Stimulated activated CD8-positive, alpha-beta memory T cell treated with anti-CD3 and anti-CD28 coated beads, Interleukin-12 subunit alpha, Interleukin-12 subunit beta, amount 100 ng/mL, for 1 hour (primary cell): ENCODE measurements at places on chromosomes 11 and 22.

DNA sequence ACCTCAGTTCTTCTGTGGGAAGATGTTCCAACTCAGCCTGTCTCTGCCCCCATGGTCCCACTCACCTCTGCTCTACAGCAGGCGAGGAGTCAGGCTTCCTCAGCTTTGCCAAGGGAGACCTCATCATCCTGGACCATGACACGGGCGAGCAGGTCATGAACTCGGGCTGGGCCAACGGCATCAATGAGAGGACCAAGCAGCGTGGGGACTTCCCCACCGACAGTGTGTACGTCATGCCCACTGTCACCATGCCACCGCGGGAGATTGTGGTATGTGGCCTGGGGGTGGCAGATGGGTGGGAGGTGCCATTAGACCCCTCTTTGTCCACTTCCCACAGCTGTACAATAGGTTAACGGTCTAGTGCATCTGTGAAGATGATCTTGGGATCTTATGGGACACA, 73.3 kb downstream of the MYO7A start:
- no peak for DNase-seq

- no peak for DNase-seq
Observed at GRCh38 chr11:79686703-79687419, 246.0 kb upstream of the TENM4 start.

DNA sequence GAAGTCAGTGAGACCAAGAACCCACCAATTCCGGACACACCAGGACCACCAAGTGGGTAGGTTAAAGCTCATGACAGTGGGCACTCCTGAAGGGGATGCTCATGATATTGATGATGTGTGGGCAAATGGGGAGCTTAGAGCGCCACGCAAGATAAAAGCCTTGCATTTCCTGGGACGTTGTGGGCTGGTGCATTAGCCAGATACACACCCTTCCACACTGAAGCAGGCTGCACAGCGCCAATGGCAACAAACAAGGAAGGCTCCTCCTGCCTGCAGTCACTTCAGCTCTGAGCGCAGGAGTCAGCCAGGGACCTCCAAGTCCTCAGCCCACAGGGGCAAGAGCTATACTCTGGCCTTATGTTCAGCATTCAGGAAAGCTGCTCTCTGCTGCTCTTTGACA, 20.6 kb downstream of the TMEM218 start:
- no peak for DNase-seq

DNA sequence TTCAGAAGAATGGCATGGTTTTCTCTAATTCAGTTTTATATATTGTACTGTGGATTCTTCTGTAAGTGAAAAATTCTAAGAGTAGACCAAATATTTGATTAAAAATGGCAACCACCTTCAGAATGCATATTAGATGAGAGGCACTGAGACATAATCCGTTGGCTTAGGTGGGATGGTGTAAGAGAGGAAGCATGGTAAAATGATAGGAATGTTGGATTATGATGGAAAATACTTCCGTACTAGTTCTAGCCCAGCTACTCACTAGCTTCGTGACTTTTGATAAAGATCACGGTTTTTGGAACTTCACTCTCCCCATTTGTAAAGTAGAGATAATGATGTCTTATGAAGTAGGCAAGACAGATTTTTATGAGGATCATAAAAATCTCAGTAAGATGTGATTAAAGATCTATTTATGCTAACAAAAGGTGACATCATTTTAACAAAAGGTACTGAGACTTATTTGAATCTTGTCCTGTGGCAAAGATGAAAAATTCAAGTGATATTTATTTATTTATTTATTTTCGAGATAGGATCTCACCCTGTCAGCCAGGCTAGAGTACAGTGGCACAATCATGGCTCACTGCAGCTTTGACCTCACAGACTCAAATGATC, 37.5 kb downstream of the UVRAG start:
- no peak for DNase-seq

DNA sequence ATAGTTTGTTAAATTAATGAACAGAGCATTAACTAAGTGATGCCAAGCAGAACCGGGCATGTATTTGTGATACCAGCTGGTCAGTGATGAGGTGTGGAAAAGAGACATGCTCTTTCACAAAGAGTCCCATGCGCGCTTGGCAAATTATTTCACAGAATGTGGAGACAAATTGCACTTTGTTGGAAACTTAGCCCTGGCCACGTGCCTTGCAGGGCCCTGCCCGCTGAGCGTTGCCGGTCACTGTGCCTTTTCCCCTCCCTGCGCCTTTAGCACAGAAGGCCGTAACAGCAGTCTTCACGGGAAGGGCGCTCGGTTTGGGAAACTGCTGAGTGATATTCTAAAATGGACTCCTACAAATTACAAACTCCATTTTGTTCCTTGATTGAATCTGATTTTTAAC, 235.9 kb downstream of the TBC1D22A start:
- no peak for DNase-seq

- DNase-seq, result no peak
Observed at GRCh38 chr22:19984201-19984753, 32.3 kb downstream of the ARVCF start.

- no peak for DNase-seq
Observed at GRCh38 chr11:94880216-94880615, 93.1 kb downstream of the CWC15 start.

GRCh38 chr22:45553351-45554039, 50.8 kb downstream of the FBLN1 start:
- DNase-seq, result peak; percentile 19

- DNase-seq, result no peak
Observed at GRCh38 chr22:48082284-48082683, 1319.8 kb downstream of the TBC1D22A start.
